ENCODE measurements at places on chromosomes 13 and 19.

DNA sequence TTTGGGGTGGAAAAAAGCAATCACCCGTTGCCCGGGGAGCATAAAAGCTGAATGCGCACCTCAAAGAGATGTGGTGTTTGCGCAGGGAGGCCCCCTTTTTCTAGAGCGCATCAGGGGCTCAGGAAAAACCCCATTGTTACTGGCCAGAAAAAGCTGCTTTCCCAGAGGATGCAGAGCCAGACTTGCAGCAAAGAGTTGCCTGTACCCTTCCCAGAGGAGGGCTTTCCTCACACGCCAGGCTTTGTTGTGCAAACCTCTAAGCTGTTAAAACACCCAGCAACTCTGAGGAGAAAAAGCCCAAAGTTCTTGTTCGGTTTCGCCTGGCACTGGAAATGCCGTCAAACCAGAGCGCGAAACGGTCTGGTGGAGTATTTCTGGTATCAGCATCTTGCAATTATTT is 29.3 kb downstream of the GSX1 start:
- no peak for DNase-seq

GRCh38 chr13:40878823-40879222 is 89.4 kb downstream of the SLC25A15 start:
- no peak for DNase-seq

- no peak for DNase-seq
Measured at GRCh38 chr19:43574424-43575155, 737 bp downstream of the XRCC1 start.

DNA sequence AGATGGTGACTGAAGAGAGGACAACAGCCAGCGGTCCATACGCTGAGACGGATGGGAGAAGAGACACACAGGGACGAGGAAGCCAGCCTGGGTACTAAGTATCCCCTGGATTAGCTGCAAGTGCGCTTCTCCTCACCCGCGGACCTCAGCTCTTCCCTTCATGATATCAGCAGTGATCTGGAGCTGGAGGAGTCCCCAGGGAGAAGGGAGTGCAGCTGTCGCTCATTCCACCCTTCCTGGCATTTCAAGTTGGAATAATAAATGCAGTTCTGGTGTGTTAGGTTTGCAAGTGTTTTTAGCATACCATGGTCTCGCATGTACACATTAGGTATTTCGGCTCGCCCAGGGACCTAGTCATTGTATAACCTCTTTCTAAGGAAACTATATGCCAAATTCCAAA is 88.5 kb upstream of the C1QTNF9B start:
- DNase-seq, result no peak

DNA sequence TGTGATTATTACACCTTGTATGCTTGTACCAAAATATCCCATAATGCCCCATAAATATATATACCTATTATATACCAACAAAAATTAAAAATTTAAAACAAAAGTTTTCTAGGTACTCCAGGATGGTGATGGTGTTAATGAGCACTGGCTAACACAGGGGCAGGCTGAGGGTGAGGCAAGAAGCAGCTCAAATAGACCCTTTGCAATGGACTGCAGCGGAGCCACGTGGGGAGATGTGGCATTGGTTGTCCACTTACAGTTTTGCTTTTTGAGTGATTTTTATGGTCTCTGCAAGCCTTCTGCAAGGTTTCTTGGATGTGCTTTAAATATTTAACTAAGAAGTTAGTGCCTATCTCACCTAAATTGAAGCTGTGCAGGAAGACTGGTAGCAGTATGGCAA is 132.9 kb downstream of the RAP2A start:
- no peak for DNase-seq

GRCh38 chr13:26558074-26558805 is 757 bp downstream of the WASF3 start:
- DNase-seq, result peak; percentile 37

- no peak for DNase-seq
Measured at GRCh38 chr13:91311491-91311890, 36.0 kb upstream of the MIR17HG start.

DNA sequence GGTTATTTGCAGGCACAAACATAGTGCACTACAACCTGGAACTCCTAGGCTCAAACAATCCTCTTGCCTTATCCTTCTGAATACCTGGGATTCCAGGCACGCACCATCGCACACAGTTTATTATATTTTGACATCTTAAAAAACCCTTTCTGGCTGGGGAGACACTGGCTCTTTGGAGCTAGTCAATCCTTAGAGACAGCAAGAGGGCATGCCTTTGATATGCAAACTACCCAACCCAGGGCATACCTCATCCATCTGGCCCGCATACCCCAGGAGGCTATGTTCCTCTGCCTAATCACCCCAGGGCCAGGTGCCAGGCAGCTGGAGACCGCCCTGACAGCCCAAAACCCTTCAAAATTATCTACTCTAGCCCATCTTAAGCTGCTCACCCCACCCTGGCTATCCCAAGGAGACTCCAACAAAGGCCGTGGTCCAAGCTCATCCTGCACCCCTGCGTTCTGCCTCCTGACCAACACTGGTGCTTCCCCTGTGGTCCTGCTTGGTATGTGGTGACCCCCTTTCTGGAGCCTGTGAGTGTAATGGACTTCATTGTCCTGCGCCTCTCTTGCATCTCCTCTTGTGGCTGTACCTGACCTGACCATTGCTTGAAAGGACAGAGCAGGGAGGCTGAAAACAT is 86.4 kb downstream of the RGCC start:
- DNase-seq, result no peak

- DNase-seq, result no peak
Measured at GRCh38 chr19:46180701-46181387, 32.8 kb downstream of the IGFL2 start.

DNA sequence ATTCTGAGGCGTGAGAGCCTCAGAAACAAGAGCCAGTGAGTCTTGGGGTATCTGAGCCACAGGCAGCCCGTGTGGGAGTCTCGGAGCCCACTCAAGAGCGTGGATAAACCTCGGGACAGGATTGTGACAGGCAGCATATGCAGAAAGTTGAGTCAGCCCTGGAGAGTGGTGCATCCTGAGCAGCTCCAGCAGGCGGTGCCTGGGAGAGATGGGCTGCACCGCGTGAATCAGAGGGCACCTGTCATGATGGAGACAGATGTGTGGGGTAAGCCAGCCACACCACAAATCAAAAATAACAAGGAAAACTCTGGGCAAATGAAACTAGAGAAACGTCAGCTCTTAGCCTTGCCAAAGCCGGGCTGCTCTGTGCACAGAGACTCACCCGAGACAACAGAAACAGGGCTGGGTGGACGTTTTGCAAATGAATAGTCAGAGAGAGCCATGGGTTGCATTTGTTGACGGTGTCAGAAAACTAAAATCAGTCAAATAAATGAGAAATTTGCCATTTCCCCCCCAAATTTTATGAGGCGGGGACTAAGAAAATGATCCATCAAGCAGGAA is 30.0 kb upstream of the POP4 start:
- no peak for DNase-seq

DNA sequence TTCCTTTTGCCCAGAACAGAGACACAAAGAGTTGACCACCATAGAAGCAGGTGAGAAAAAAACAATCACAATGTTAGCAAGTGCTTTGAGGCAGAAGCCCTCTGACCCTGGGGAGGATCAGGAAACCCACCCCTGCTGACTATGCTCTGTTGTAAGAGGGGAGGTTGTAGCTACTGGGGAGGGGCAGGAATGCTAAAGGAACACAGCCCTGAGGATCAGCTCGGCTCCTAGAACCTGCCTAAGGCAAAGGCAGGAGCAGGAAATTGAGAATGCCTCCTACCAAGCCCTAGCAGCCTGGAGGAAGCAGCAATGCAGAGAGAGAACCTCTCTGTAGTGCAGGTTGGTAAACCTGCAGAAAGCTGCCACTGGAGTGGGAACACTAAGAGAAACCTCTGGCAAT is 624.0 kb upstream of the KLF12 start:
- no peak for DNase-seq

GRCh38 chr13:73870036-73870741 is 264.0 kb downstream of the KLF12 start:
- DNase-seq, result no peak

GRCh38 chr19:40416918-40417642 is 3.9 kb upstream of the PRX start:
- DNase-seq, result peak; percentile 82

DNA sequence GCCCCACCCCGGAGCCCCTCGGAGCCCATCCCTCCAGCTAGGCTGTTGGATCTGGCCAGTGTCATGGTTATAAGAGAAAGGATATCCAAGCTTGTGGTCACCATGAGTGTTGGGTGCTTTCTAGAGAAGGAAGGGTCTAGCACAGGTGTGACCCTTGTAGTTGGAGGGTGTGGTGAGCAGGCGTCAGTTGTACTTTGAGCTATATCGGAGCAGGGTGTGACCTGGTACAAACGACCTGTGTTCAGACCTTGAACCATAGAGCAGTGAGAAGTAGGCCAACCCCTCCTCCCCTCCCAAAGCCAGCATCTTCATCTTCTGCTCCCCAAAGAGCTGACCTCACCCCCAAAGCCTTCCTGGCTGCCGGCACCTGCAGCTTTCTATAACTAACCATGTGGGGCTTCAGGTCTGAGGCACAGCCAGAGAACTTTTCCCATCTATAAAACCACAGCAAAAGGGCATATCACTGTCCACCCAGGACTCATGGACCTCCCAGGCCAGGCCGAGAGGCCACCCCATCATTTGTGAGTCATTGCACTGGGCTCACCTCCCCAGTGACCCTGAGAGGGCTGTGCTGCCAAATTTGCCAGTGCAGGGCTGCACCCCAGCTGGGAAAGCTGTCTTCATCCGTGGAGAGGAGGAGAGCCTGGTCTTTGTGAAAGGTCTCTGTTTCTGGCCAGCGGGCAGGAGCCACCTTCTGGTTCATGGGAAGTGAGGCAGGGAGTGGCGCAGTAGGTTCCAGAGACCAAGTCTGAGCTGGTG is 14.2 kb downstream of the RAB8A start:
- no peak for DNase-seq

DNA sequence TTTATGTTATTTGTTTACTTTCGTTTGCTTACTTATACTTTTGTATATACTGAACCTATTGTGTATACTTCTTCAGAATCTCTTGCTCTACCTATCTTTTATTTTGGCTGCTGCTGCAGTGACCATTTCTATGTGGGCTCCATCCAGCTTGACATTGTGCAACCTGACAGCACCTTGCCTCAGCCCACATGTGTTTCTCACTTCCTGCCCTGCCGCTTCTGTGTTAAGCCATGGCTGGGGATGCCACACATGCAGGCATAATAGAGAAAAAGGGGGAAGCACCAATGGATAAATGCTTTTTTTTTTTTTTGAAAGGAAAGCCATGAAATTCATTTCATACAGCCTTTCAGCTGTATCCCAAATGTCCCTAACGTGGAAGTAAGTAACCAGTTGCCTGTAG is 147.6 kb downstream of the RBM26 start:
- DNase-seq, result no peak

- no peak for DNase-seq
Measured at GRCh38 chr19:57888560-57889231, at the start of gene ZNF814. ZNF814 (minus strand) TSS chr19:57889037; CDS start chr19:57888802, 235 bp downstream.

DNA sequence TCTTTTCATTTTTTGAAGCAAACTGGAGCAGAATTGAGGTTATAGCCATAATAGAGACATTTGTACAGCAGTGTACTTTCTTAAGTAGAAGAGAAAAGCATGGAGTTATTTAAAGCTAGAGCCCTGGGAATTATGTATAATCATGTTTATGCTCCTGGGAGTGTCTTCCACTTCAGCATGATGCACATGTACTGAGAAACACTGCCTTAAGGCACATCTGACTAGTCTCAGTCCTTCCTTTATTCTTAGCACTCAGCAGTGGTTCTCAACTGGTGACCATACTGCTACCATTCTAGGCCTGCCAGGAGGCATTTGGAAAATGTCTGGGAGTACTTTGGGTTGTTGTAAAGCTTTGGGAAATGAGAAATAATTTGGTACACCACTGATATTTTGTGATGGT is 45.8 kb downstream of the VWA8 start:
- DNase-seq, result no peak

DNA sequence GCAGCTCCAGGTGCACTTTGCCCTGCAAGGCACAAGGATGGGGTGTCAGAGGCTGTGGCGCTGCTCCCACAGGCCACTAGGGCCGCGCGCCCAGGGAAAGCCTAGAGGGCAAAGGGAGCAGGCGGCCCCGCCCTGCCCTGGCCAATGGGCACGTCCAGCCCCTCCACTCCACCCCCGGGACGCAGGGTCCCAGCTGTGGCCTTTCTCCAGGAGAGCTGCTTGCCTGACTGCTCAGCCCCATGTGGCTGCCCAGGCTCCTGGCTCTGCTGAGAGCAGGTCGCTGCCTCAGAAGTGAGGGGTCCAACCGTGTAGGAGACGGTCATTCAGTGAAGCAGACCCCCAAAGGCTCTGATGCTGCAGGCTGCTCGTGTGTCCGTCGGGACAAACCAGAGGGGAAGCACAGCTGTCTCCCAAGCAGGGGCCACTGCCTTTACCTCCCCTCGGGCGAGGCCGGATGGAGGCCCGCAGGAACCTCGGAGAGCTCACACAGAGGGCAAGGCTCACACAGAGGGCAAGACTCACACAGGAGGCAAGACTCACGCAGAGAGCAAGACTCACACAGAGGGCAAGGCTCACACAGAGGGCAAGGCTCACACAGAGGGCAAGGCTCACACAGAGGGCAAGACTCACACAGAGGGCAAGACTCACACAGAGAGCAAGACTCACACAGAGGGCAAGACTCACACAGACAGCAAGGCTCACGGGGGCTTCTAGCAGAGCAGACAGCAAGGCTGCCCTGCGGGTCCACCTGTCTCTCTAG is 56.2 kb upstream of the C13orf46 start:
- DNase-seq, result no peak

DNA sequence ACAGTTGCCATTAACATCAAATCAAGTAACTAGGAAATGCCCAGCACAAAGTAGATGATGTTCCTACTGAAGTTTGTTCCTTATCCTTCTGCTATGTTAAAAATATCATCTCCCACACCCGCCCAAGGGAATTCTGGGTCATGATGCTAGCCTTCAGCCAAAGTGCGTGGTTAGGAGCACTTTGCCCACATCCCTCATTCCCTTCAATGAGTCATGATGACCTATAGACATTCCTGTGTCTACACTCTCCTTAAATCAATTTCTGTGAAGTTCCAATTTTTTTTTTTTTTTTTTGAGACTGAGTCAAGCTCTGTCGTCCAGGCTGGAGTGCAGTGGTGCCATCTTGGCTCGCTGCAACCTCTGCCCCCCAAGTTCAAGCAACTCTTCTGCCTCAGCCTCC is 17.0 kb downstream of the RXFP2 start:
- DNase-seq, result peak; percentile 49

GRCh38 chr13:79098596-79098995 is 307.5 kb downstream of the RBM26 start:
- DNase-seq, result no peak

GRCh38 chr13:92461831-92462230 is 764.8 kb upstream of the GPC6 start:
- no peak for DNase-seq

GRCh38 chr13:35785576-35786303 is 309.3 kb upstream of the MAB21L1 start:
- DNase-seq, result no peak

GRCh38 chr13:96025283-96025682 is 27.9 kb downstream of the UGGT2 start:
- DNase-seq, result no peak

DNA sequence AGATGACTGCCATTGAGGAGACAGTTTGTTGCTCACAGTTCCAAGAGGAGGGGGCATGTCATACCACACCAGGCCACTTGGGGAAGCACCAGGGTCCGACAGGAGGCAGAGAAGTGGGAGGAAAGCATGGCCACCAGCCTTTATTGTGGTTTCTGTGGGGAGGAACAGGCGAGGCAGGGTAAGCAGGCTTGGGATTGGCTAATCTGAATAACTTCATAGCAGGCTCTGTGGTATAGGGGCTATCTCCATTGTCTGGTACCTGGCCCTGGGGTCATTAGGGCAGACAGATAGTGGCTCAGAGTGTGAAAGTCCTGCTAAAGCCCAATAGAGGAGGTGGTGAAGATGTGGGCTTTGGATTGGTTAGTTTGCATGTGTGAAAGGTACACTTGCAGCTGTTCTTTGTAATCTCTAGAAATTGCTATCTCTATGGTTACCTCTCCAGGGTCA is 35.5 kb downstream of the CBY2 start:
- DNase-seq, result peak; percentile 8

All from SW480 (cell line).